Osteocyte (in vitro differentiated cells): ENCODE measurements at places on chromosomes 4 and X. TPM values are rescaled to one million over a fixed set of nuclear protein-coding genes. Genes with fewer than 3 reads are reported as not detected.
A peak's percentile ranks its signal among the peaks of the same experiment; 100 is the strongest.

The USP17L24 gene
- total RNA-seq, result not detected in 2 replicates

DNA sequence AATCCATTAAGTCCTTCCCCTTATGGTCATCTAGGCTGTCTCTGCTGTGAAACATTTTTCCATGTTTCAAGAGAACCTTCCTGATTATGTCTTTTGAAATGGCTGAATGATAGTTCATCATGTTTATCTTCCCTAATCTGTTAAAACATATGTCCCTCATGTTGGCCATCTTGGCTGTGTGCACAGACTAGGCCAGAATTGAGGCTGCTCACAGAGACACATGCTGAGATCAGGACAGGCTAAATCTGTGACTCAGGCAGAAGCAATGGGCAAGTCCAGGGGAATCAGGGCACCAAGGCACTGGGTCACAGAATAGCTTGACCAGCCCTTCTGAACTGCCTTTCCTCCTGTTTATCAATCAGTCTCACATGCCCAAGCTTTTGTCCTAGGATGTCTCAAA is 78.3 kb downstream of the FHDC1 start:
- DNase-seq, result no peak
- H3K27ac ChIP-seq, result peak overlapping the region; percentile 11
- H3K36me3 ChIP-seq, result no peaks in the 10 kb centered on the region
- no peaks in the 10 kb centered on the region for H3K27me3 ChIP-seq

The FAM184B gene
- total RNA-seq, result not detected in 2 replicates

DNA sequence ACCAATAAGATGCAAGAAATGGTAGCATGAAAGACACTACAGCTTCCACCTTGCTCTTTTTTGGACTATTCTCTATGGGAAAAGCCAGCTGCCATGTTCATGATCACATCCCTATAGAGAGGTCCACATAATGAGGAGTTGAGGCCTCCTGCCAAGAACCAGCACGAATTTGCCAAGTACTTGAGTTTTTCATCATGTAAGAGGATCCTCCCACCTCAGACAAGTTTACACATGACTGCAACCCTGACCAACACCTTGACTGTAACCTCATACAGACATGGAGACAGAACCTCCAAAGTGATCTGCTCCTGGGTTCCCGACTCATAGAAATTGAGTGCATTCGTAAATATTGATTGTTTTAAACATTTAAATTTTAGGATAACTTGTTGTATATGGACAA is 135.2 kb upstream of the TSPAN5 start:
- no peak for DNase-seq
- peaks cover 19% of the 10 kb centered on the region for H3K27me3 ChIP-seq
- no peaks in the 10 kb centered on the region for H3K4me1 ChIP-seq
- H3K4me3 ChIP-seq, result no peak overlapping the region

GRCh38 chr4:173189117-173189693 is 20.6 kb downstream of the GALNT7 start:
- H3K27me3 ChIP-seq, result no peaks in the 10 kb centered on the region
- H3K27ac ChIP-seq, result no peak overlapping the region
- no peak for DNase-seq
- H3K4me3 ChIP-seq, result no peak overlapping the region

DNA sequence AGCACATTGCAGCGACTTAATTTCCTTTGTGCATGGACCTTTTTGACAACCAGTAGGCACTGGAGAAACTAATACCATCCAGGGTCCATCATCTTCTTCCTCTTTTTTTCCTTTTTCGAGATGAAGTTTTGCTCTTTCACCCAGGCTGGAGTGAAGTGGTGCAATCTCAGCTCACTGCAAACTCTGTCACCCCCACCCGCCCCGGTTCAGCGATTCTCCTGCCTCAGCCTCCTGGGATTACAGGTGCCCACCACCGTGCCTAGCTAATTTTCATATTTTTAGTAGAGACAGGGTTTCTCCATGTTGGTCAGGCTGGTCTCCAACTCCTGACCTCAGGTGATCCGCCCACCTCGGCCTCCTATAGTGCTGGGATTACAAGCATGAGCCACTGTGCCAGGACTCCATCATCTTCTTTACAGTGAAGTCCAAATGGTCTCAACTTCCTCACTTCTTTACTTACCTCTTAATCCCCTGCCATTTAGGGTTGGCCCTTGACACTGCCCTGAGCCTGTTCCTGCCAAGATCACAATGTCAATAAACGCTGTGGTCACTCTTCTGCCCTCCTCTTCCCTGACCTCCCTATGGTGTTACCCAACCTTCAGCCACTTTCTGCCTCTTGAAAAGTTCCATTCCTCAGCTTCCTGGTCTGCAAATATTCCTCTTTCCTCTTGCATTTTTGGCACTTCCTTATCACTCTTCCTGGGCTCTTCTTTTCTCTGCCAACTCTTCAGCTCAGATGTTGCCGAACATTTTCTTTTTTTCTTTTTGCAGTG is 119.8 kb upstream of the SLC34A2 start:
- peaks cover 18% of the 10 kb centered on the region for H3K27me3 ChIP-seq
- H3K27ac ChIP-seq, result no peak overlapping the region
- no peak overlapping the region for H3K4me3 ChIP-seq
- H3K4me1 ChIP-seq, result no peaks in the 10 kb centered on the region

GRCh38 chrX:101408532-101408841 is 465 bp downstream of the HNRNPH2 start:
- H3K27me3 ChIP-seq, result no peaks in the 10 kb centered on the region
- peaks cover 5% of the 10 kb centered on the region for H3K36me3 ChIP-seq
- H3K4me1 ChIP-seq, result peaks cover 25% of the 10 kb centered on the region

- H3K27ac ChIP-seq, result no peak overlapping the region
- H3K36me3 ChIP-seq, result peaks cover 28% of the 10 kb centered on the region
- DNase-seq, result no peak
Observed at GRCh38 chr4:103046416-103047290, 27.1 kb upstream of the SLC9B1 start.

- no peaks in the 10 kb centered on the region for H3K27me3 ChIP-seq
- no peaks in the 10 kb centered on the region for H3K36me3 ChIP-seq
- no peak within 1 kb of the TSS for H3K27ac ChIP-seq
- H3K4me1 ChIP-seq, result no peaks in the 10 kb centered on the region
- no peak within 1 kb of the TSS for H3K4me3 ChIP-seq
Observed at GRCh38 chrX:55220119-55220794, at the start of gene PAGE5. Gene PAGE5, plus strand, starts transcription at chrX:55220346. Its CDS starts 1,037 bp downstream, at chrX:55221383.

The NPY2R gene
- not detected in 2 replicates for total RNA-seq

The C1QTNF7 gene
- not detected in 2 replicates for total RNA-seq

- no peak for DNase-seq
- H3K27me3 ChIP-seq, result no peaks in the 10 kb centered on the region
- H3K36me3 ChIP-seq, result peaks cover 4% of the 10 kb centered on the region
Observed at GRCh38 chr4:25859429-25860148, 3.2 kb downstream of the SEL1L3 start.

- peaks cover 5% of the 10 kb centered on the region for H3K4me1 ChIP-seq
- H3K27ac ChIP-seq, result peak overlapping the region; percentile 94
- peaks cover 3% of the 10 kb centered on the region for H3K27me3 ChIP-seq
- peak overlapping the region; percentile 85 for H3K4me3 ChIP-seq
- DNase-seq, result no peak
Observed at GRCh38 chrX:75155447-75155826, 646 bp downstream of the ABCB7 start.

The WDR13 gene
- total RNA-seq, result 89.9 and 97.8 TPM in 2 replicates

- H3K36me3 ChIP-seq, result no peaks in the 10 kb centered on the region
- no peak overlapping the region for H3K27ac ChIP-seq
- no peak for DNase-seq
- peaks cover 5% of the 10 kb centered on the region for H3K4me1 ChIP-seq
Observed at GRCh38 chr4:7263166-7263565, 70.8 kb downstream of the SORCS2 start.

The ATOH1 gene
- total RNA-seq, result not detected in 2 replicates
